ENCODE measurements at places on chromosomes 13 and 19.
A peak's percentile ranks its signal among the peaks of the same experiment; 100 is the strongest.

- DNase-seq: no peak
Measured at GRCh38 chr13:51048616-51049015, 62.5 kb downstream of the C13orf42 start.

- DNase-seq: no peak
Measured at GRCh38 chr19:54804101-54804500, 691 bp downstream of the KIR2DL4 start.

DNA sequence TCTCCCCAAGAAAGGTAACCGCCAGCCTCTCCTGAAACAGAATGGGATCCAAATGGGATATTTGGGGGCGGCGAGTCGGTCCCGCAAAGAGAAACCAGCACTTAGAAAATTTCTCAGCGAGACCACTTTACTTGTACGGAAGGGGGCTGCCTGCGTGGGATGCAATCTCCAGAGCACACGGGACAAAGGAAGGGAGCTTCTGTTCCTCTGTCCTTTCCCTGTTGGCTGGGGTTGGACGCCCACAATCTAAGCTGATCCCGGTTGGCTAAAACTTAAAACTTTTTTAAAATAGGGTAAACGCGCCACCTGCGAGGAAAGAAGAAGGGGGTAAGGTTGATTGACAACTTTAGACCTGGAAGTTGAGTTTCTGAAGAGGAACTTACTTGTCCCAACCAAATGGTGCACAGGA, 826 bp upstream of the BSG start:
- DNase-seq: peak; percentile 52

GRCh38 chr19:9597027-9597426, 12.7 kb upstream of the ZNF121 start:
- DNase-seq: peak; percentile 30

DNA sequence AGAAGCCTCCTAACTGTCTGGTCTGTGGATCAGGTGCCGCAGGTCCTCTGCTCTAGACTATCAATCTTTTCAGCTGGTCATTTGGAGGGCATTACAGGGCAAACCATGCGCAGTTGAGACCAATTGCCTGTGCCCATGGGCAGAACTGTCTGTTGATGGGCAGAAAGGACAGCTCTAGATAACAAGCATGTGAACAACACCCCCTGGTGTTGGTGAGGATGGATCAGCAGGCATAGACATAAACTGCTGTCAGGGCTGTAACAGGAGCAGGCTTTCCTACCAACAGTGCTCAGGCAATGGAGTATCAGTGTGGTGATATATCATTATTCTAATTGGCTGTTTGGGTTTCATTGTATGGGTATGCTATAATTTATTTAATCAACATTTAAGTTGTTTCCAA, 104.7 kb upstream of the KL start:
- DNase-seq: peak; percentile 74

GRCh38 chr13:74090397-74090796, 43.8 kb downstream of the KLF12 start:
- DNase-seq: no peak

Measured in renal cortical epithelial cell (primary cell).